Right renal pelvis (tissue), 4 donors: ENCODE measurements at places on chromosomes 6 and 20.
A peak's percentile ranks its signal among the peaks of the same experiment; 100 is the strongest.

DNA sequence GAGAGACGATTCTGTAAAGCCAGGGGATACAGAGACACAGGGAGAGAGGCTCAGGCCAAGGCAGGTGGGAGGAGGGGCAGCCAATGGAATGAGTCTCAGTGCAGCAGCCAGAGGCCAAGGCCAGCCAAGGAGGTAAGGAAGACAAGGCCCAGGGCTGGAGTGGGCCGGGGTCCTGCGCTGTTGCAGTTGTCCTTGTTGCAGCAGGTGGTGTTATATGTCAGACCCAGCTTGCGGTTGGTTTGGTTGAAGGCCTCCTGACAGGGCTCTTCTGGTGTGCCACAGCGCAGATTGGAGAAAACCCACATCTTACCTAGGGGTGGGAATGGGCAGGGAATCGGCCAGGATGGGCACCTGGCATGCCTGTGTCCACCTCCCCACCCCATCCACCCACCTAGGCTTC, 2.5 kb downstream of the LY6G6C start:
- DNase-seq = no peak

DNA sequence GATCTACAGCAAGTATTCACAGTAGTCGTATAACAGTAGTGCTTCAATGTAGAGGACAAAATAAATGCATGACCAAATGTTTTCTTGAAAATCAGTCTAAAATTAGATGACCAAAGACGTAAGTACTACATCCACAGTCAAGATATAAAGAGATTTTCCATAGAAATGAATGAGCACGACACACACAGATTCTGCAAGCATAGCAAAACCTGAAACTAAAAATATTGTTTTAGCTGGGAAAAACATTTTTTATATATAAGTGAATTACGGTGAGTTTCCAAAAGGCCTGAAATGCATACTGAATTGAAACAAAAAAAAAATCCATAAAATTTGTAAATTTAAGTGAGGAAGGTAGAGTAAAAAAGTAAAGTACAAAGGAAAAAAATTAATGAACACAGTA, 167.8 kb upstream of the RUNX2 start:
- DNase-seq = no peak

DNA sequence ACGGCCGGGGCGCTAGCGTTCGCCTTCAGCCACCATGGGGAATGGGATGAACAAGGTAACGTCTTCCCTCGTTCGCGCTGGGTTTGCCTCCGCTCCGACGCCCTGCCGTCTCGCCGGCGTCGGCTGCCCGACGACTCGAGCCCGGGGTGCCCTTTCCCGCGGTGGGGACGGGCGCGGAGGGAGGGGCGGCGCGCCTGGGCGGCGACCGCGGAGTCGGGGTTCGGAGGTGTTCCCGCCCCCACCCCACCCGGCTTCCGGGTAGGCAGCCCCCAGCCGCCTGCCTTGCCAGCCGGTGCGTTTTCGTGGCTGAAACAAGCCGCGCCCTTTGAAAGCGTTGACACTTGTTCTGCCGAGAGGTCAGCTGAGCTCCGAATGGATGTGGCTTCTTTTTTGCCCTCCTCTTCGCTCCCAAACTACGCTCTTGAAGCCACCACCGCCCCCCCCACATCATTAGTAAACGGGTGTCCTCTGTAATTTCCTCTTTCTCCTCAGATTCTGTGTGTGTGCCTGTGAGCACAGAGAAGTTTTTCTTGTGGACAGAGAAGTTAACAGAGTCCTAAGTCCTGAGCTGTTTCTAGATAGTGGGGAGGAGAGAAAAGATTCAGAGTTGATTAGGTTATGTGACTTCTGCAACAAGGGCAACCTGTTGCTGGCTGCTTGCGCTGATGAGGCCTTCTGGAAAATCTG, 362 bp downstream of the DUSP22 start:
- DNase-seq = no peak

GRCh38 chr6:116371120-116371917, 572 bp downstream of the DSE start:
- peak; percentile 62 for DNase-seq

GRCh38 chr20:51624157-51624731, 81.7 kb upstream of the NFATC2 start:
- DNase-seq = no peak

DNA sequence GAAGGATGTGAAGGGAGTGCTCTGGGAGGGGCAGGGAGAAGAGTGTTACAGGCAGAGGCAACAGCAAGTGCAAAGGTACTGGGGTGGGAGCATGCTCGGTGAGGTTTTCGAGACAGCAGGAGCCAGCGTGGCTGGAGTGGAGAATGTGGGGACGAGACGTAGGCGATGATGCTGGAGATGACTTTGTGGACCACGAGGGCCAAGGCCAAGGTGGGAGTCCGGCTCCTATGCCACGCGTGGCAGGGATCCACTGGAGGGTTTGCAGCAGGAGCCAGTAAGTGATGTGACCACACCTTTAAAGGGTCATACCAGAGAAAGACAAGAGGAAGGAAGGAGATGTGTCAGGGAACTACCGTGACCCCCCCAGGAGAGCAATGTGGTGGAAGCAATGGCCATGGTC, 7.3 kb downstream of the PTGIS start:
- no peak for DNase-seq

GRCh38 chr6:36758516-36759147, 61.0 kb downstream of the RAB44 start:
- DNase-seq = no peak

- DNase-seq = no peak
These were observed 42.6 kb upstream of the SUPT3H start for GRCh38 chr6:45420083-45420908.

- DNase-seq = no peak
These were observed 152.2 kb downstream of the LINC00237 start for GRCh38 chr20:20953738-20954618.
